ENCODE measurements at places on chromosomes 3 and 15.

- no peak for DNase-seq
Measured at GRCh38 chr3:170467007-170467406, 48.3 kb downstream of the CLDN11 start.

DNA sequence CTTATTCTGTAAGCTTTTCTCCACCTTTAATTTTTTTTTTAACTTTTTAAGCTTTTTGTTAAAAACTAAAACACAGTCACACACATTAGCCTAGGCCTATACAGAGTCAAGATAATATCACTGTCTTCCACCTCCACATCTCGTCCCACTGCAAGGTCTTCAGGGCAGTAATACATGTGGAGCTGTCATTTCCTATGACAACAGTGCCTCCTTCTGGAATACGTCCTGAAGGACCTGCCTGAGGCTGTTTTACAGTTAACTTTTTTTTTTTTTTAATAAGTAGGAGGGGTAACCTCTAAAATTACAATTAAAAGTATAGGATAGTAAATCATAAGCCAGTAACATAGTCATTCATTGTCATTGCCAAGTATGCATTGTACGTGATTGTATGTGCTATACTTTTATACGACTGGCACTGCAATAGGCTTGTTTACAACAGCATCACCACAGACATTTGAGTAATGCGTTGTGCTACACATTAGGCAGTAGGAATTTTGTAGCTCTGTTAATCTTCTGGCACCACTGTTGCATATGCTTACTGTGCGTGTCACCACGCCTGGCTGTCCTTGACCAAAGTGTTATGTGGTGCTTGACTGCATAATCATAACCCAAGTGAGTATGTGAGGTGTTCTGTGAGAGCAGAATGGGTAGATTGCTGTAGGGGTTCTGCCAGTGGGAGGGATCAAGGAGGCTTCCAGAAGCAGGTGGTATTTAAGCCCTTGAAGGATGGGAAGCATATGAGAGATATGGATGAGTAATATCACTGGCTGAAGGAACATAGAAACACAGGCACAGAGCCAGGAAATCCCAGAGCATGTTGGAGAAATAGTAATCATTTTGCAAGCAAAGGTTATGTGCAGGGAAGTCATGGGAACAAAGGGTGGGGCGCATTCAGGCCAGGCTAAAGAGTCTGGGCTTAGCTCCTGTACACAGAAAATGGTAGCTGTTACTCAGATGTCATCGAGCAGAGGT lies 18.3 kb downstream of the FBXO22 start:
- no peak for DNase-seq

DNA sequence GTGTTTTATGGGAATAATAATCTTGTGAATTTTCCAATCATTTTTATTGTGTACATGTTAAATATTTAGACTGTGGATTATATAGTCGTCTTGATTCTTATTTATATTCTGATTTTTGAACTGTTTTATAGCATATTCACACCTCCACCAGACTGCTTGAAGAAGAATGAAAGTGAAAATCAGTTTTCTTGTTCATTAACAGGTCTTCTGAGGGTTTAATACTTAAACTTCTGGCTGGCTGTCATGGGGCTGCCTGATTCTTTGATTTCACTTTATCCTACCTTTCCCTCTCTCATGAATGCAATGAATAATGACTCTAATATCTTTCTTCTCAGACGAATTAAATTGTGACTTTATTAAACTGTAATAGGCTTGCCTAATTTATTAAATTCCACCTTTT lies 56.2 kb downstream of the ATP2C1 start:
- no peak for DNase-seq

GRCh38 chr3:23263796-23264195 lies 60.7 kb downstream of the UBE2E2 start:
- DNase-seq, result no peak

DNA sequence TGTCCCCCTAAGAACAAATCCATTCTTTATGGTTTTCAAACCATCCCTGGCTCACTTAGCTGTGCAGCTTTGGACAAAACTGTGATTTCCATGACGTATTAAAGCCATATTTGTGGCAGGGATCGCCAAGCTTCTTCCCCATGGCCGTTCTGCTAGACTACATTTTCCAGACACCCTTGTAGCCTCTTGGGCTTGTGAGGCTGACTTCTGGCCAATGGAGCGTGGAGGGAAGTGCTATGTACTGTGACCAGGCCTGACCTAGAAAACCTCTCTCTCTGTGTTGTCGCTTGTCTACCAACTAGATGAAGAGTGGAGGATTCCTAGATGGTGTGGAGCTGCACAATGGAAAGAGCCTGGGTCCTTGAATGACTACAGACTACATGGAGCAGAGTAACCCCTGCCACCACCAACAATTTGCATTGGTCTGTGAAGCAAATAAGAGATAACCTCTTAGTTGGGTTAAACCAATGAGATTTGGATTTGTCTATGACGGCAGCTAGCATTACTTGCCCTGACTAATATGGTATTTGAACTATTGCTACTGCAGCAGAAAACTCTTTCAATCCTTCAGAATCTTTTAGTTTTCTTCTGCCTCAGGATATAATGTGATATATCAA lies 22.1 kb upstream of the MGLL start:
- DNase-seq, result no peak

DNA sequence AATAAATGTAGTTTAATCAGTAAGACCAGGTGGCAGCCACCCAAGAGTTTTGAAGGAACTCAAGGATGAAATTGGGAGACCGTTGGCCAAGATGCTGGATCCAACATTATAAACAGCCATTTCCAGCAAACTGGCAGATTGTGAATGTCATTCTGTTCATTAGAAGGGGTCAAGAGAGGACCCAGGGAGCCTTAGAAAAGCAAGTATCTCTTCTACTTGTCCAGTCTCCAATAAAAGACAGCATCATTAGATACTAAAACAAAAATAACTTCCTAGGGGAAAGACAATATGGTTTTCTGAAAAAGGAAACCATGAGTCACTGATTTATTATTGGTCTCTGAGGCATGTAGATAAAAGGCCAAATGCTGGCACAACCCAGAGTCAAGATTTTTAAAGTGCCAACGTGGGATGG lies 67.9 kb downstream of the GADL1 start:
- DNase-seq, result no peak

GRCh38 chr15:73171711-73172110 lies 119.4 kb downstream of the NEO1 start:
- DNase-seq, result no peak

- DNase-seq, result no peak
Measured at GRCh38 chr3:171680726-171681411, 129.4 kb downstream of the PLD1 start.

DNA sequence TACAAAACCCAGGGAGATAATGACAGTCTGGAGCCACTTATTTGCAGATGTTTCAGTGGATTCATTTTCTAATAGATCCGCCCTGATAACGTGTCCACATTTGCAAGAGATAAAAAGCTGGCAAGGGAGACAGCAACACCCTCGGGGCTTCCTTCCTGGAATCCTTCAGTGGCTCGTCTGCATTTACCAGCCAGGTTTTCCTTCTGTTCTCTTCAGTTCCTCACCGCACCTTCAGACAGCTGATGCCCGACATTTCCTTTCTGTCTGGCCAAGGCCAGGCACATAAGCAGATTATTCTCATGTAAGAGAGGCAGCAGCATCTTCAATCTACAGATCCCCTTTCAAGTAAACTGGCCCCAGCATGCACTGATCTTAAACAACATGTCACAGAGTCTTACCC lies 56.2 kb upstream of the SPATA12 start:
- no peak for DNase-seq

DNA sequence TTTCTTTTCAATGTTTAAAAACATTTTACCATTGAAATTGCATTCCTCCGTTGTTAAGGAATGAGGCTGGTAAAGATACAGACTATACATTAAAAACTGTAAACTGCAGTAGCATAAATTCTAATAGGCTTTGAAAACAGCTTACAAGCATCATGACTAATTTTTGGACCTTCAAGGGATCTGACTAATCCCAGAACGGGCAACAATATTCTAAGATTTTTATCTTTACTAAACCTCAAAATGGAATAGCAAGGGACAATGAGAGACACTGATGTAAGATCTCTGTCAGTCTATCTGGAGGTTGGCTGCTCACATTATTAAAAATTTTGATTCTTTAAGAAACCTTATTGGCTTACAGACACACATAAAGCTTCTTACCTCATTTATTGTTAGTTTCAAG lies 74.7 kb downstream of the BTD start:
- DNase-seq, result no peak

GRCh38 chr3:122858373-122858772 lies 63.5 kb downstream of the SLC49A4 start:
- DNase-seq, result no peak

DNA sequence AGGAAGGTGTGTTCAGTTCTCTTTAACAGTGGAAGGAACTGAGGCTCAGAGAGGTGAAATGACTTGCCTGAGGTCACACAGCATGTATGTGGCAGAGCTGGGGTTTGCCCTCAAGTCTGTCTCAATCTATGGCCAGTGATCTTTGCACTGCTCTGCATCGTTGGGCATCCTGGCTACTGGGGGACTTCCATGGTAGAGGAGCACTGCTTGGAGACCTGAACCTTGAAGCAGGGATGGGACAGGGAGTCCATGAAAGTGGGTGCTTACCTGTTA lies 2.0 kb downstream of the CORO2B start:
- no peak for DNase-seq

GRCh38 chr15:68654786-68655560 lies 76.2 kb downstream of the CORO2B start:
- DNase-seq, result no peak

GRCh38 chr15:94671858-94672532 lies 440.6 kb downstream of the MCTP2 start:
- no peak for DNase-seq

All from GM19239 (cell line).